ENCODE measurements at places on chromosomes 16 and 17. TPM values are rescaled to one million over a fixed set of nuclear protein-coding genes. Genes with fewer than 3 reads are reported as not detected.

RHBDL3 gene
- 0.10 TPM for total RNA-seq

SPATA32 gene
- total RNA-seq, result not detected

CARD14 gene
- total RNA-seq, result not detected

PRKCA gene
- 84.9 TPM for total RNA-seq

B3GNT9 gene
- total RNA-seq, result 8.1 TPM

AGRP gene
- total RNA-seq, result not detected

CALB2 gene
- total RNA-seq, result not detected

FOXJ1 gene
- total RNA-seq, result 1.3 TPM

TBC1D3 gene
- total RNA-seq, result 6.9 TPM

ZDHHC1 gene
- not detected for total RNA-seq

- H3K27ac ChIP-seq, result peak overlapping the region; percentile 8
- no peaks in the 10 kb centered on the region for H3K4me1 ChIP-seq
- peaks cover 6% of the 10 kb centered on the region for H3K36me3 ChIP-seq
These were observed 1.8 kb downstream of the SALL1 start for GRCh38 chr16:51149251-51149661.

- no peak for DNase-seq
- H3K27me3 ChIP-seq, result no peaks in the 10 kb centered on the region
- no peaks in the 10 kb centered on the region for H3K36me3 ChIP-seq
- H3K4me3 ChIP-seq, result no peak overlapping the region
These were observed 302.1 kb downstream of the MAP2K6 start for GRCh38 chr17:69716556-69716955.

DNA sequence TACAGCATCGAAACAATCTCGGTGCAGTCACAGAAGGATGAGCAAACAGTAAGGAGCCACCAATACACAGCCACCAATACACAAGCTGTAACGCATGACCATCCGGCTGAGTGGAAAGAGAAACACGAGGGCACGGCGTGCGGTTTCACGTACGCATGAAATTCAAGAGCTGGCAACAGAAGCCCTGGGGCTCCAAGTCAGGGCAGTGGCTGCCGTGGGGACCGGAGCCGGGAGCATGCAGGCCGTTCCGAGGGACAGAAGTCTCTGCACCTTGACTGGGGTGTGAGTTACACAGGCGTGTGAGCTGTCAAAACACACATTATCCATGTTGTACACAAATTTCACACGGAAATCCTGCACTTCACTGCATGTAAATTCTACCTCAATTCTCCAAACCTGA lies 50.6 kb upstream of the METRNL start:
- no peak overlapping the region for H3K27ac ChIP-seq
- DNase-seq, result no peak
- no peaks in the 10 kb centered on the region for H3K27me3 ChIP-seq
- H3K4me3 ChIP-seq, result no peak overlapping the region
- peaks cover 16% of the 10 kb centered on the region for H3K4me1 ChIP-seq

- peaks cover 5% of the 10 kb centered on the region for H3K27me3 ChIP-seq
- H3K4me3 ChIP-seq, result no peak overlapping the region
- no peaks in the 10 kb centered on the region for H3K4me1 ChIP-seq
- DNase-seq, result no peak
- no peak overlapping the region for H3K27ac ChIP-seq
These were observed 43.3 kb downstream of the GRIN2A start for GRCh38 chr16:10138881-10139280.

GRCh38 chr17:81432941-81433340 lies 37.7 kb downstream of the BAHCC1 start:
- peaks cover 2% of the 10 kb centered on the region for H3K36me3 ChIP-seq
- H3K27ac ChIP-seq, result no peak overlapping the region
- no peak for DNase-seq
- no peaks in the 10 kb centered on the region for H3K4me1 ChIP-seq

GRCh38 chr16:87832137-87832527 lies 37.2 kb downstream of the SLC7A5 start:
- H3K36me3 ChIP-seq, result peaks cover 4% of the 10 kb centered on the region
- DNase-seq, result no peak
- H3K4me3 ChIP-seq, result no peak overlapping the region
- peaks cover 4% of the 10 kb centered on the region for H3K4me1 ChIP-seq
- H3K27ac ChIP-seq, result peak overlapping the region; percentile 85
- no peaks in the 10 kb centered on the region for H3K27me3 ChIP-seq

GRCh38 chr17:60720763-60721531 lies 43.3 kb downstream of the BCAS3 start:
- H3K4me1 ChIP-seq, result peaks cover 6% of the 10 kb centered on the region
- no peaks in the 10 kb centered on the region for H3K36me3 ChIP-seq
- H3K27me3 ChIP-seq, result no peaks in the 10 kb centered on the region
- H3K27ac ChIP-seq, result peak overlapping the region; percentile 62
- DNase-seq, result no peak

- peak within 1 kb of the TSS; percentile 93 for H3K4me3 ChIP-seq
- DNase-seq, result peak; percentile 46
- H3K27me3 ChIP-seq, result no peaks in the 10 kb centered on the region
- H3K4me1 ChIP-seq, result peaks cover 15% of the 10 kb centered on the region
- H3K27ac ChIP-seq, result peak within 1 kb of the TSS; percentile 84
These were observed at the start of gene UNC13D for GRCh38 chr17:75843577-75844529. TSS of gene UNC13D (minus strand) at chr17:75844404. CDS start at chr17:75844337, 67 bp downstream.

DNA sequence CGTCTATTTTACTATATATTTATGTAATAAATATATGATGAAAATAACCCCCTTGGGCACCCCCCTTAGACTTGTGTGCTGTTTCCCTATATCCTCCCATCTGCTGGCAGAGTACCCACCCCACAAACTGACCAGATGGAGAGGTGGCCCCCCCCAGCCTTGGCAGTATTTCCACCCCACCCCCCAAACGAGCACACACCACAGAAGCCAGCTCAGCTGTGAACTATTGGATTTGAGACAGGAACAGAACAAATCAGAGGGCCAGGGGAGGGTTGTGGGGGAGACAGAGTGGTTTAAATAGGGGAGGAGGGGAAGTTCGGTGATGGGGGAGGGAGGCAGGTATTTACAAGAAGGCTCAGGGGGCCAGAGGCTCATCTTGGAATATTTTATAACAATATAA lies 7.8 kb downstream of the NR1D1 start:
- peak overlapping the region; percentile 100 for H3K27ac ChIP-seq
- no peaks in the 10 kb centered on the region for H3K27me3 ChIP-seq
- H3K4me3 ChIP-seq, result peak overlapping the region; percentile 71
- H3K4me1 ChIP-seq, result peaks cover 46% of the 10 kb centered on the region

- H3K27ac ChIP-seq, result no peak overlapping the region
- H3K27me3 ChIP-seq, result no peaks in the 10 kb centered on the region
- no peaks in the 10 kb centered on the region for H3K36me3 ChIP-seq
- peaks cover 8% of the 10 kb centered on the region for H3K4me1 ChIP-seq
- no peak for DNase-seq
These were observed 15.2 kb downstream of the PHLPP2 start for GRCh38 chr16:71709229-71709781.

- no peaks in the 10 kb centered on the region for H3K36me3 ChIP-seq
- H3K4me3 ChIP-seq, result no peak overlapping the region
- DNase-seq, result no peak
- peaks cover 40% of the 10 kb centered on the region for H3K27me3 ChIP-seq
- H3K4me1 ChIP-seq, result no peaks in the 10 kb centered on the region
These were observed 746 bp downstream of the HS3ST2 start for GRCh38 chr16:22814711-22815105.

DNA sequence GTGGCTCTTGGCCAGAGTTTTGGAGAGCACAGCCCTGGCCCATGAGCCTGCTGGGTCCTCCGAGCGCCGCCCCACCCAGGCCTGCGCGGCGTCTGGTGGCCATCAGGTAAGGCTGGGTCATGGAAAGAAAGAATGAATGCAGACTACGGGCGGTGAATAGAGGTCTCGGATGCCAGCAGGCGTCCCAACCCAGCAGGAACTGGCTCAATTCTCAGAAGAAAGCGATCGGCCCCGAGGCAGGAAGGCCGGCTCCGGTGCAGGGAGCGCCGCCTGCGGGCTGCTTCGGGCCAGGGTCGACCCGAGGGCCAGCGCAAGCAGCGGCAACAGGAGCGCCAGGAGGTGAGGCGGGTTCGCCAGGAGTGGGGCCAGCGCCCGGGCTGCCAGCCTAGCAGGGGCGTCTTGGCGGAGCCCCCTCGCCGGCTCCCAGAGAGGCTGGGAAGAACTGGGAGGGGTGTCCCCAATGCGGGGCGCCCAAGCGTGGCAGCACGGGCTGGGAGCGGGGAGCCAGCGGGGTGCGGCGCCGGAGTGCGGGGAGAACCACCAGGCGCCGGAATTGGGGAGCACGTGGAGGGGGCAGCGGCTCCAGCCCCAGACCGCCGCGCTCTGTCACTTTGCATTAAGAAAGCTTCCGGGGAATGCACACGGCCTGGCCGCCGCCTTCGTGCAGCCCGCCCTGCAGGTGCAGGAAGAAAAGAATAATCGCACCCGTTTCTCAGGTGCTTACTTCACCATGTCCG lies 7.1 kb upstream of the TMC5 start:
- H3K27ac ChIP-seq, result no peak overlapping the region
- peaks cover 40% of the 10 kb centered on the region for H3K27me3 ChIP-seq
- H3K4me3 ChIP-seq, result peak overlapping the region; percentile 80
- no peak for DNase-seq
- H3K4me1 ChIP-seq, result peaks cover 3% of the 10 kb centered on the region
- H3K36me3 ChIP-seq, result peaks cover 2% of the 10 kb centered on the region

DNA sequence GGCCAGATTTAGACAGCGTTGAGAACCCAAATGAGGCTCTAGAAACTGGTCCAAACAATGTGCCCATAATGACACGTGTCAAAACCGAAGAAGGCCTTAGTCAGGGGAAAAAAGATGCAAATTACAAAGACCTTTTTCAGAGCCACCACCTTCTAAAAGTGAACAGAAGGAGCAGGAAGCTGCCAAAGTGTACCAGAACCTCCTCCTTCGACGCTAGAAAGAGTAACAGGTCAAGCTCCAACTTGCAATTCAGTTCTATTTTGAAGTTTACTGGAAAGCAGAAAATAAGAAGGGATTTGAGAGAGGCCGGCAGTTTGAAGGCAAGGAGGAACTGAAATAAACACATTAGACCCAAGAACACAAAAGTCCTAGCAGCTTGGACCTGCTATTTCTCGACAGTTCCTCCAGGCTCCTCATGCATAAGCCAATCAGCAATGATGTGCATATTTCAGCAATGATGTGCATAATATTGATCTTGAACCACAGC lies 61.8 kb downstream of the XYLT1 start:
- H3K4me3 ChIP-seq, result no peak overlapping the region
- H3K36me3 ChIP-seq, result peaks cover 4% of the 10 kb centered on the region

DNA sequence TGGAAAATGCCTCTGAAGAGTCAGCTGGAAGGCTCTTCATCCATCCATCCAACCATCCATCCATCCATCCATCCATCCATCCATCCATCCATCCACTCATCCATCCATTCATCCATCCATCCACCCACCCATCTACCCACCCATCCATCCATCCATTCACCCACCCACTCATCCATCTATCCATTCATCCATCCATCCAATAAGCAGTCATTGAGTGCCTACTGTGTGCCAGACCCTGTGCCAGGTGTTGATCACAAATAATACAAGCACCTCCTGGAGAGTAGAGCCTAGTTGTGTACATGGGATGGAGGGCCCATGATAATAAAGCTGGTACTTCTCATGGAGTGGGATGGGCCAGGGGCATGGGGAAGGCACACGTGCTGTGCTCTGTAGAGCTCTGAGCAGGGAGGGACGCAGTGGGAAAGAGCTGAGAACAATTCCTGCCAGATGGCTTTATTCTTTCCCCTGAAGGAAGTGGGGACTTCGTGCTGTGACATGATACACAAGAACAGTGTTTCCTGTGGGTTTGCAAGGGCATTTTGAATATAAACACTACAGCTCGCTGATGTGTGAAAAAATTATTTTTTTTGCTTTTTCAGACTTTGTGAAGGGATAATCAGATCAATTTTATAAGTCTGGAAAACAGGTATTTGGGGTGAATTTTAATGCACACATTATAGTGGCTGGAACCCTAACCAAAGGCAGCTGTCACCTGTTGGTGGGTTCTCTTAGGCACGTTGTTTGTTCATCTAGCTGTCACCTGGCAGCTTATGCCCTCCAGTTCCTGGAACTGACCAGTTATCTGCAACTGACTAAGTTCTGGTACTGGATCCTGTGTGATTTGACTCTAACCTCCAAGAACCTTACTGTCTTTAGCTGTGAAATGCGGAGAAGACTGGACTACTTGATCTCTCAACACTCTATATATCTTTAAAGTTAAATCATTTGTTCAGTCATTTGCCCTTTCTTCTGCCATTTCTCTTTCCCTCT lies 61.3 kb downstream of the PRKCB start:
- no peaks in the 10 kb centered on the region for H3K27me3 ChIP-seq
- H3K4me1 ChIP-seq, result peaks cover 41% of the 10 kb centered on the region
- H3K4me3 ChIP-seq, result no peak overlapping the region
- DNase-seq, result no peak
- peaks cover 5% of the 10 kb centered on the region for H3K36me3 ChIP-seq

GRCh38 chr16:57987441-57988177 lies 12.9 kb downstream of the ZNF319 start:
- DNase-seq, result no peak
- H3K4me1 ChIP-seq, result peaks cover 14% of the 10 kb centered on the region
- H3K27me3 ChIP-seq, result no peaks in the 10 kb centered on the region

DNA sequence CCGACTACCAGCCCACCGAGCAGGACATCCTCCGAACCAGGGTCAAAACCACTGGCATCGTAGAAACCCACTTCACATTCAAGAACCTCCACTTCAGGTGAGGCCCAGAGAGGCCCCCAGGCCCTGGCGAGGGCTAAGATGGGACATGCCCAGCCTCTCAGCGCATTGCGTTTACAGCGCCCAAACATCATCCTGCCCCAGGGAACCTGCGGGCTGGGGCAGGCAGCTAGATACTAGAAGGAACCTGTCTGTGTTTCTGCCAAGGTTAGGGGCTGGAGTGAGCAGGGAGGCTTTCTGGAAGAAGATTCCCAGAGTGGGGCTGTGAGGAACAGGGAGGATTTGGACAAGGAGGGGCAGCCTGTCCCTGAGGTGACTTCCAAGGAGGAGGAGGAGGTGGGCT lies 90.6 kb downstream of the AMFR start:
- H3K36me3 ChIP-seq, result peaks cover 3% of the 10 kb centered on the region
- no peaks in the 10 kb centered on the region for H3K27me3 ChIP-seq
- H3K4me3 ChIP-seq, result no peak overlapping the region
- H3K4me1 ChIP-seq, result peaks cover 3% of the 10 kb centered on the region
- H3K27ac ChIP-seq, result no peak overlapping the region

DNA sequence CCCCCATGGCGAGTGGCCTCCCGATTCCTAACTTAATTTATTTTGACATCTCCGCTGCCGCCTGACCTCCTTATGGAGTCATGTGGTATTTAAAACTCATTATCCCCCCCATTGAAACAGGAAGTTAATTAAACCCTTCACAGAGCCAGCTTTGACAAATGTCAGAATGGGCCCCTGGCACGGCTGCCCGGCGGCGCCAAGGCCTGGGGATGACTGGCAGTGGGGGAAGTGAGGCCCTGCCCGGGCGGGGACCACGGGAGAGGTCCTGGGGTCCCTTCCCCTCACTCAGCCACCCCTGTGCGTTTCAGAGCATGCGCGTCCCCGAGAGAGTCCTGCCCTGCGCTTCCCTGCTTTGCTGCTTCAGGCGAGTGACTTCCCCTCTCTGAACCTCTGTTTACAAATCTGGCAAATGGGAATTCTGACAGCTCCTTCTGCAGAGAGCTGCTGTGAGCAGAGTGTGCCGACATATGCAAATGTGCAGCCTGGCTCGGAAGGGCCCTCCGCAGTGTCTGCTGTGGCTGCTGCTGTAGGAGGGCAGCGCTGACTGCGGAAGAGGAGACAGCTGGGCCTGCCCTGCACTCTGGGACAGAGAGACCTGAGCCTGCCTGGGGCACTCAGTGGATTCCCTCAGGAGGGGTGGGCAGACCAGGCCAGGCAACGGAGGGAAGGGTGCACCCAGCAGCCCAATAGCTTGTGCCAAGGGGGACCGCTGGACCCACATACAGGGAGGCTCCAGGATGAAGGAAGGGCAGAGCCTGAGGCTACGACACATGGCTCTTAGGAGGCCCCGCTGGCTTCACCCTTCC lies 4.4 kb upstream of the ZFPM1 start:
- H3K4me3 ChIP-seq, result no peak overlapping the region
- peak overlapping the region; percentile 59 for H3K27ac ChIP-seq
- no peak for DNase-seq
- H3K27me3 ChIP-seq, result no peaks in the 10 kb centered on the region
- H3K4me1 ChIP-seq, result peaks cover 3% of the 10 kb centered on the region
